ENCODE measurements at places on chromosomes 6 and 20.
A peak's percentile ranks its signal among the peaks of the same experiment; 100 is the strongest.

GRCh38 chr6:56842686-56843475, 112.0 kb upstream of the BEND6 start:
- DNase-seq = no peak

GRCh38 chr6:119612176-119612891, 262.8 kb upstream of the MAN1A1 start:
- no peak for DNase-seq

- no peak for DNase-seq
Observed at GRCh38 chr6:32551410-32551809, 21.3 kb upstream of the HLA-DRB5 start.

- peak; percentile 6 for DNase-seq
Observed at GRCh38 chr6:45922728-45923351, 92.8 kb downstream of the CLIC5 start.

DNA sequence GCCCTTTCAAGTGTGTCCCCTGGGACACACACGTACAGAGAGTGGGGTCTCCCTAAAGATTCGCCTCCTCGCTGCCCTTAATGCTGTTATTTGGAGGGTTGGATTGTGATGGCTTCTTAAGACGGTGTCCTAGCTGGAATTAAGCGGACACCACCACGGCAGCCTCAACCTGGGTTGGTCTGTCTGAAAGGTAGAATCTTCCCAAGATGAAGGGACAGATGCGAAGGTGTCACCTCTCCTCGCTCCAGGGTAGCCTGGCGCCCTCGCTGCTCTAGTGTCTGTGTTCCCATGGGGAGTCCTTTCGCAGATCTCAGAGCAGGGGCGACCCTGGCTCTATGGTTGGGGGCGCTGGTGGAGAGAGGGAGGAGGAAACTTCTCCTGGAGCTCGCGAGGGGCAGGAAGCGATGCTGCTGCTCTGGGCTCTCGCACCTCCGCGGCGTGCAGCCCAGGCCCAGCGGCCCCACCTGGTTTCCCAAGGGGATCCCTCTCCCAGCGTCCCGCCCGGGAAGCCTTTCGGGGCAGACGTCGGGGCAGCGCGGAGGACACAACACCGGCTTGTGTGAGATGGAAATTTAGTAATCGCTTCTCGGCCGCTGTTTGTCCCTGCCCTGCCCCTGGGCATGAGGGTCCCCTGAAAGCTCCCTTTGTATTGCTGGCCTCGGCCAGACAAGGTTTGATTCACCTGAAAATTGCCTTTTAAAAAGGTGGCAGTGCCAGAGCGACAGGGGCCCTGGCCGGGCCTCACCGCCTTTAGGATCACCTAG, 1.7 kb downstream of the RSPO3 start:
- DNase-seq = no peak

DNA sequence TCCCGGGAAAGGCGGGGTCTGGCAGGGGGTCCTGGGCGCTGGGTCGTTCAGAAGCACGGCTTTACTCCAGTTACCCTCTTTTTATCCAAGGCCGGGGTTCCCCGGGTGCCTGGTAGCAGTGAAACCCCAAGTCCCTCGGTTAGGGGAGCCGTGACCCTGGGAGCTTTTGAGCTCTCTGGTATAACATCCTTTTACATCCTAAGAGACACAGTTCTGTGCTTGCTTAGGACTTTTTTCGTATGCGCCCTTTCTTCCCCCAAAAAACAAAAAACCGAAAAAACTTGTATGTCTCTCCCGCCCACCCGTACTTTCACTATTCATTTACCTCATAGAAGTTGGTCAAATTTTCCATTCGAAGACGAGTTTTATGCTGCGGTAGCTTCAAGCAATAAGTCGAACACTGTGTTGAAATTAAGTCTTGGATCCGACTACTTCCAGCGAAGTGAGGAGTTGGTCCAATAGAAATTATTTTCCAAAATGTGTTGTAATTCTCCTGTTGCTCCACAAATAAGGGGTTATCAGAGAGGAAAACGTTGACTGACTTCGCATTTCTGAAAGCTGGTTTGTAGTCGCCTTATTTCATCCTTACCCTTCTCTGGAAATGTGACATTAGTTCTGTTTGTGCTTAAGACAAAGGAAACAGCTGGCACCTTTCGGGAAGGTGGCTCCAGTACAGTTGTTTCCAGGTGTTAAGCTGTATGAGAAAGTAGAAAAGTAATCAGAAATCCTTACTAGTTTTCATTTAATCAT, 816 bp upstream of the MAN1A1 start:
- peak; percentile 93 for DNase-seq

- DNase-seq = no peak
Observed at GRCh38 chr20:63028461-63028921, 21.7 kb upstream of the BHLHE23 start.

DNA sequence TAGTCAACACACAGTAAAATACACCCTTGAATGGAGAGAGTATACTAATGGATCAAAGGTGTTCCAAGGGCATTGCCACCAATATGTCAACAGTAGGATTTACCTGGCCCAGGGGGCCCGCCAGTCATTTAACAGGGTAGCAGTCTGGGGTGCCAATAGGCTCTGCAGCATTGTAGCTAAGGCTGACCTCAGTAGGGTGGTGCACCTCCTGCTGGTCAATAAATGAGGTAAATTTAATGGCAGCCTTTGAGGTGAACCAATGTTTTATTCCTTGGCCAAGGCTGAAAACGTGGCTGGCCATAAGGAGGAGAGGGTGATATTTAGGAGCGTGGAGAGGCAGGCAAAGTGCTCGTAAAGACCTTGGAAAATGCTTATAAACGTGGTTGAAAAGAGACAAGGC, 147.2 kb downstream of the RPS12 start:
- no peak for DNase-seq

DNA sequence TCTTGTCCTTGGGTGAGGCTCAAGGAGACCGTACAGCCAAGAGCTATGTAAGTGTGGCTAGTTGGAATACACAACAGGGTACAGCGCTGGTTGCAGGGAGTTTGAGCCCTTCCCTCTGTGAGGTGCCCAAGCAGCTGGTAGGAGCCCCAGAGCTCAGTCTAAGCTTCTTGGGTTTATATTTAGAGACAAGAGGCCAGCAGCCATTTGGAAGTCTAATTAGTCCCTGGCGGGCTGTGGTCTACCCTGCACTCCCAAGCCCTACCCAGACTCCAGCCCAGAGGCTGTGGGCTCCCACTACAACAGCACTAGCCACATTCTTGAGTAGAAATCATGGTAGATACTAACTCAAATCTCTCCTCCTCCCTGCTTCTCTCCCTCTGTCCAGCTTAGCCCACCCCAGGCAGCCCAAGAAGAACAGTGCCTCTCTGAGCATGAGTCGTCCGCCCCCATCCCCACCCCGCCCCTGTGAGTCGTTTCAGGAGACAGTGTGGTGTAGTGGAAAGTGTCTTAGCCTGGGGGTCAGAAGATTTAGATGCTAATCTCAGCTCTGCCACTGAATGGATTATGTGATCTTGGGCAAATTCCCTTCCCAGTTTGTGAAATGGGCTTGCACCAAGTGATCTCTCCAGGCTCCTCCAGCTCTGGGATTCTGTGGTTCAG, 37.8 kb downstream of the EIF2S2 start:
- no peak for DNase-seq

GRCh38 chr6:168877821-168878282, 375.8 kb downstream of the THBS2 start:
- DNase-seq = no peak

- no peak for DNase-seq
Observed at GRCh38 chr6:159680104-159680503, 12.9 kb downstream of the SOD2 start.

GRCh38 chr6:18245079-18245478, 19.3 kb downstream of the DEK start:
- DNase-seq = no peak

- DNase-seq = no peak
Observed at GRCh38 chr20:62339647-62340062, 27.5 kb downstream of the LAMA5 start.

- no peak for DNase-seq
Observed at GRCh38 chr6:69974193-69974592, 107.8 kb downstream of the COL19A1 start.

- no peak for DNase-seq
Observed at GRCh38 chr6:43014434-43014909, 423 bp downstream of the KLHDC3 start.

GRCh38 chr20:59123011-59123677, 40.5 kb upstream of the ZNF831 start:
- no peak for DNase-seq

GRCh38 chr6:18087396-18088165, 34.9 kb downstream of the NHLRC1 start:
- no peak for DNase-seq

DNA sequence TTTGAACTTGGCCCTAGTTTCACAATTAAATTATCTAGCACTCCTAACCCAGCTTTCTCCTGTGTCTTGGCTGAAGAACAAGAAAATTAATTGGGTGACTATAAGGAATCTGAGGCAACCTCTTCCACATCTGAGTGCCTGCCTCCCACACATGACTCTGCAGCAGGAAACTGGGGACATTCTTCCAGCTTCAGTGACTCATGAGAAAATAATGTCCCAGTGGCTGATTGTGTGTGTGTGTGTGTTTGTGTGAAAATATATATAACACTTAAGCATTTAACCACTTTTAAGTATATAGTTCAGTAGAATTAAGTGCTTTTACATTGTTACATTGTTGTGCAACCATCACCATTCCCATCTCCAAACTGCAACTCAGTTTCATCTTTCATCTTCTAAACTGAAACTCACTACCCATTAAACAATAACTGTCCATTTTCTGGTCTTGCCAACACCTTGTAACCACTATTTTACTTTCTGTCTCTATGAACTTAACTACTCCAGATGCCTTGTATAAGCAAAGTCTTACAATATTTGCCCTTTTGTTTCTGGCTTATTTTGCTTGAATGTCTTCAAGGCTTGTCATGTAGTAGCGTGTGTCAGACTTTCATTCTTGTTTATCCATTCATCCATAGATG, 8.7 kb downstream of the TRIM38 start:
- DNase-seq = no peak

DNA sequence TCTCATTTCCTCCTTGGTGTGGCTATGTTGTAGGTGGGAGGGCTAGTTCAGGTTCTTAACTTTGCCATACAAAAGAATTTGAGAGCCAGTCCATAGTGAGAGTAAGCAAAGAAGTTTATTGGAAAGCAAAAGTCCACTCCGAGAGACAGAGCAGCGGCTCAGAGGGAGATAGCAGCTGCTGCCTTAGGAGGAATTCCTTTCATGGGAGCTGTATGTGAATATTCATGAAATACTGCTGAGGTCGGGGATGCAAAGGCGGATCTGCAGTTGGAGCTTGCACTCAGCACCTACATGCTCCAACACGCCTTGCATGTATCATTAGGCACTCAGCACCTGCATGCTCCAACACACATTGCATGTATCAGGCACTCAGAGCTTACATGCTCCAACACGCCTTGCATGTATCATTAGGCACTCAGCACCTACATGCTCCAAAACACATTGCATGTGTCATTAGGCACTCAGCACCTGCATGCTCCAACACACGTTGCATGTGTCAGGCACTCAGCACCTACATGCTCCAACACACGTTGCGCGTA, 54.9 kb downstream of the CDH4 start:
- DNase-seq = no peak

GRCh38 chr6:91606148-91606901, 1019.5 kb upstream of the MAP3K7 start:
- no peak for DNase-seq

GRCh38 chr6:40586369-40587201, 579 bp downstream of the LRFN2 start:
- no peak for DNase-seq

- DNase-seq = no peak
Observed at GRCh38 chr6:12504325-12504966, 212.1 kb upstream of the PHACTR1 start.

DNA sequence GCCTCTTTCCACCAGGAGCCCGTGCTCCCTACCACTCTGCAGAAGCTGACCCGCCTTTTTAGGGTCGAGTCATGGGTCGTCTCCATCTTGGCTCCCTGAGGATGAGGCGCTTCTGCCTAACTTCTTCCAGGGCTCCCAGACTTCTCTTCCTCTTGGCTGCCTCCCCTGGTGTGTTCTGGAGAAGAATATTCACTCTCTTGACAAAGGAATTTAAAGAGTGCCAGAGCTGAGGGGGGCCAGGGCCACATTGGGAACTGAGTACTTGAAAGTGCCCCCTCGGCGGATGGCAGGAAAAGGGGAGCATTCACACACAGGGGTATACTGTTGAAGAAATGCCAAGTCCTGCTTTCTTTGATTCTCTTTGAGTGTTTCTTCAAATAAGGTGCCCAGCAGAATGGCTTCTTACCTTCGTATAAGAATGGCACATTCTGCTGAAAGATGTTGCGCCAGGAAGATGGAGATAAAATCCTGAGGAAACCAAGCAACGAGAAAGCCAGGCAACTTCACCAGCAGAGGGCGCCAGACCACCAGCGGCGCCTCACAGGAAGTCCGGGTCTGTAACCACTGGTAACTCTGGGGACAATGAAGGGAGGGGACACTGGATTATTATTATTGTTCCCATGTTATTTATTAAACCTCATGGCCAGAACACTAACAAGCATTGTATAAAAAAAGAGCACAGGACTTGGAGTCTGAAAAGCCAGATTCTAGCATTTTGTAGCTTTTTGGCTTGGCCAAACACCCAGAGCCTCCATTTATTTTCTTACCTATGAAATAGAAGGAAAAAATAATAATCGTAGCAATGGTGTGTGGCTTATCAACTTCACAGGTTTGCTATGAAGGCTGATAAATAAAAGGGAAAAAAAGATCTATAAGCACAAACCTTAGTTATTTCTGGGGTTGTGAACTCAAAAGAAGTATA, 176.7 kb downstream of the HACE1 start:
- DNase-seq = no peak

GRCh38 chr20:13174402-13174801, 46.7 kb upstream of the ISM1 start:
- DNase-seq = no peak

GRCh38 chr6:166470863-166471410, 88.2 kb upstream of the MPC1 start:
- no peak for DNase-seq

GRCh38 chr20:12916699-12917098, 92.1 kb upstream of the SPTLC3 start:
- DNase-seq = no peak

GRCh38 chr20:6784210-6784631, 16.7 kb downstream of the BMP2 start:
- no peak for DNase-seq

DNA sequence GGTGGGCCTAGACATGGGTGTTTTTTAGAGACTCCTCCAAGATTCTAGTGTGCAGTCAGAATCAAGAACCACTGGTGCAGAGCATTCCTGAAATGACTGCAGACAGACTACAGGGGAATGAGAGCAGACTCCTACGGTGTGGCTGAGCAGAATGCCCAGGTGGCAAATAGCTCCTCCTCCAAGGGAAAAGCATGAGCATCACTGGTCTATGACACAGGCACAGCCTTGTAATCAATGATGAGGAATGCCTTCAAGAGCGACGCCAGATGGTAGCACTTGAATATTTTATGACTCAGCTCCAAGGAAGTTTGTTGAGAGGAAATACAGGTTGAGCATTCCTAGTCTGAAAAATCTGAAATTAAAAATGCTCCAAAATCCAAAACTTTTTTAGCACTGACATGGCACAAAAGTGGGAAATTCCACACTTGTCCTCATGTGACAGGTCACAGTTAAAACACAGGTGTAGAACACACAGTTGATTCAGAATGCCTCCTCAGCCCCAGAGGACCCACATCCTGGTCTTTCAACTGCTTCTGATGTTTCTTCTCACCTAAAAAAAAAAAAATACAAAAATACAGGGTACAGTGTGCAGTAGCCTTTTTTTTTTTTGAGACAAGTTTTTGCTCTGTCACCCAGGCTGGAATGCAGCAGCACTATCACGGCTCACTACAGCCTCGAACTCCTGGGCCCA, 10.6 kb upstream of the FAM8A1 start:
- DNase-seq = no peak

GRCh38 chr6:99606656-99607415, at the start of gene PRDM13:
PRDM13 (plus strand) TSS chr6:99606833; CDS start chr6:99607035, 202 bp downstream.
- DNase-seq = no peak

All from vagina (tissue), 2 donors.